ENCODE measurements at places on chromosomes 13 and 19.

DNA sequence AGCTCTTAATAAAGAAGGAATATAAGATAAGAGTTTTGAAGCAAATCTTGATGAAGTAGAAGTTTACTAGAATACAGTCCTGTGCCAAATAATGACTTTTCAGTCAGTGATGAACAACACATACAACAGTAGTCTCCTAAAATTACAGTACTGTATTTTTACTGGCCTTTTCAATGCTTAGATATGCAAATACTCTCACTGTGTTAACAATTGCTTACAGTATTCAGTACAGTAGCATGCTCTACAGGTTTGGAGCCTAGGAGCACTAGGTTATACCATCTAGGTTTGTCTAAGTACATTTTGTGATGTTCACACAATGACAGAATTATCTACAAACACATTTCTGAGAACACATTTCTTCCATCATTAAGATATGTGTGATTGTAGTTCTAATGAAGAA, 316.7 kb upstream of the KLHL1 start:
- no peak for DNase-seq

- DNase-seq: no peak
Observed at GRCh38 chr19:38709671-38710415, 34.4 kb downstream of the CAPN12 start.

DNA sequence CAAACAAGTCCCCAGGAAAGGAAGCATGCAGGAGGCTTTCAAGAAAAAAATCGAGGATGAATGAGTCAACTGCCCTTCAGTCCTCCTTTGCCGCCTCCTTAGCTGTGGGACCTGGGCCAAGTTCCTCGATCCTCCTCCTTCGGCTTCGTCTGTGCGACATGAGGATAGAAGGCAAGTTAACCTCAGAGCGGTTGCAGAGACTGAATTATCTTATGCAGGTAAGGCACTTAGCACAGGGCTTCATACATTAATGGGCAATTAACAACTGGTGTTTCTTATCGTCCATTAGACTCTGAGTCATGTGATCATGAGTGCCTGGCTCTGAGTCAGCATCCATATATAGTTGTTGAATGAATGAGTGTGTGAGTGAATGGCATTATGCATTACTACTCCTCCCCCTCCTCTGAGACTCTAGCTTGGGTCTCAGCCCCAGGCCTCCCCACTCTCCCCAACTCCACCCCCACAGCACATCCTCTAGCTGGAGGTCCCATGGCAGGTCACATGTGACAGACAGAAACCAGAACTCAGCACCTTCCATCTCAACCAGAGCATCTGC, 1.6 kb upstream of the TTC9B start:
- DNase-seq: peak; percentile 59

GRCh38 chr19:37947778-37948177, 40.8 kb downstream of the SIPA1L3 start:
- DNase-seq: no peak

- no peak for DNase-seq
Observed at GRCh38 chr19:5132206-5132560, 163.3 kb downstream of the KDM4B start.

DNA sequence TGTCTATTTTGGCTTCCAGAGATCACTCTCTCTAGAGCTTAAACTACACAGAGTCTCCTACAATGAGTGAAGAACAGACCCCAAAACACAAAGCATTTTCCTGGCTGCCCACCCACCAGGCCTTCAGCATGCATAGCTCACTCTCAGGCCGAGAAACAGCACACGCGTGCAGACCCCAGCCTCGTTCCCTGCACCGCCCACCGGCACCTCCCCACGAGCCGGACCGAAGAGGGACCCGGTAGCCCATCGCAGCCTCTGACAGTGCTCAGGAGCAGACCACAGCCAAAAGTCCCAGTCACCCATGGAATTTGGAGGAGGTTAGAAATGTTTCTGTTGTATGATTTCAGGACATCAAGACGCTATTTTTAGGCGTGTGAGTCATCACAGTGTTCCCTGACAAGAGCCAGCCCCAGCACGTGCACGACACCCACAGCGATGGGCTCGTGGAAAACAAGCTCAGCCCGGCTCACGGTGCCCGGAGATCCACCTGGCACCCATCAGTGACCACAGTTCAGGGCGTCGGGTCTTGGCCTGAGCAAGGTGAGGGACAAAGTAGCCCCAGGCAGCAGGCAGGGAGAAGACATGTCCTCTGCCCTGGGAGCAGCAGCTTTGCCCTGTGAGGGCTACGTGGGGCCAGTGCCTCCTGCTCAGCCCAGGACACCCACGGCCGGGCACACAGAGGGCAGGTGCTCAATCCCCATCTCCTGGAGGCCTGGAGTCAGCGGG, 50.1 kb upstream of the SPACA7 start:
- DNase-seq: no peak

DNA sequence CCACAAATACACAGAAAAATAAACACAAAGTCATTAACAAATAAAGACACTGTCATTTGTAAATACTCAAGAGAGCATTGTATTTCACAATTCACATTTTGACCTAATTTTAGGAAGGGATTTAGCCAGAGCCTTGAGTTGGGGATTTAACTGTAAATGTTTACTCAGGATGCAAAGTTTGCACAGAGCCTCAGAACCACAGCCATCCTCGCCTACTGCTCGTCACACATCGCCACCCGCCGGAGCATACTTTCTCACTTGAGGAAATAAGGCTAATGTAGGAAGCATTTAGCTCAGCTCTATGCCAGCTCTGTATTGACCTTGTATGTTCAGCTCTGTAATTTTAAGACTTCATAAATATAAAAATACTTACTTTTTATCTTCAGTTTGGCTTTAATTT, 442.7 kb downstream of the OXGR1 start:
- DNase-seq: peak; percentile 17

DNA sequence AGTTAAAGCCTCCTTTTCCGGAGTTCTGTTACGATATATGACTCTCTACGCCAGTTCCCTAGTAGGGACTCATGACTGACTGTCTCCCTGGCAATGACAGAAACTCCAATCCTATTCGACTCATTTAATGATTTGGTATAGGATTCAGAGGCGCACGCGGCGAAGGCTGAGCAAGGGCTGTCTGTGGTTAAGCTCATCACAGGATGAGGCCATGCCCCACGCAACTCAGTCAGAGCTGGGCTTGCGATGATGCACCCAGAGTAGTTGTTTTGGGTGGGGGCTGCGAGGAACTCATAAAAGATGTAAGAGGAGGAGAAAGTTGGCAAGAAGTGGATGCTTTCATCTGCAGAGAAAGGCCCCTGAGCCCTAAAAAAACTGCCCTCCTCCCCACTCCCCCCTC, 468 bp upstream of the SERTM1 start:
- no peak for DNase-seq

GRCh38 chr19:17406887-17407196, 1.4 kb upstream of the BST2 start:
- no peak for DNase-seq

DNA sequence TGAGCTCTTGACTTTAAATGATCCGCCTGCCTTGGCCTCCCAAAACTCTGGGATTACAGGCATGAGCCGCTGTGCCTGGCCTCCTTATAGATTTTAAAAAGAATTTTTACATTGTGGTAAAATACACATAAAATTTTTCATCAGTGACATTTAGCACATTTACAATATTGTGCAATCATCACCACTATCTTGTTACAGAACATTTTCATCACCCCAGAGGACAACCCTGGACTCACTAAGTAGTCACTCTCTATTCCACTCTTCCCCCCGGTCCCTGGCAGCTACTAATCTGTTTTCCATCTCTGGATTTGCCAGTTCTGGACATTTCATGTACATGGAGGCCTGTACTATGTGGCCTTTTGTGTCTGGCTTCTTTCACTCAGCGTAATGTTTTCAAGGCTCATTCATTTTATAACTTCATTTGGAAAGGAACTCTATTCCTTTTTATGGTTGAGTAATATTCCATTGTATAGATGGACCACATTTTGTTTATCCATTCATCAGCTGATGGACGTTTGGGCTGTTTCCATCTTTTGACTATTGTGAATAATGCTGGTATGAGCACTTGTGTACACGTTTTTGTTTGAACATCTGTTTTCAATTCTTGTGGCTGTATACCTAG, 19.9 kb downstream of the MEGF8 start:
- no peak for DNase-seq

GRCh38 chr13:94390881-94391280, 88.6 kb downstream of the DCT start:
- no peak for DNase-seq

- DNase-seq: peak; percentile 60
Observed at GRCh38 chr13:41312176-41312500, 1.1 kb downstream of the NAA16 start.

GRCh38 chr13:93233997-93234416, 7.4 kb downstream of the GPC6 start:
- DNase-seq: no peak

GRCh38 chr13:28544026-28544425, 49.1 kb upstream of the FLT1 start:
- peak; percentile 61 for DNase-seq

DNA sequence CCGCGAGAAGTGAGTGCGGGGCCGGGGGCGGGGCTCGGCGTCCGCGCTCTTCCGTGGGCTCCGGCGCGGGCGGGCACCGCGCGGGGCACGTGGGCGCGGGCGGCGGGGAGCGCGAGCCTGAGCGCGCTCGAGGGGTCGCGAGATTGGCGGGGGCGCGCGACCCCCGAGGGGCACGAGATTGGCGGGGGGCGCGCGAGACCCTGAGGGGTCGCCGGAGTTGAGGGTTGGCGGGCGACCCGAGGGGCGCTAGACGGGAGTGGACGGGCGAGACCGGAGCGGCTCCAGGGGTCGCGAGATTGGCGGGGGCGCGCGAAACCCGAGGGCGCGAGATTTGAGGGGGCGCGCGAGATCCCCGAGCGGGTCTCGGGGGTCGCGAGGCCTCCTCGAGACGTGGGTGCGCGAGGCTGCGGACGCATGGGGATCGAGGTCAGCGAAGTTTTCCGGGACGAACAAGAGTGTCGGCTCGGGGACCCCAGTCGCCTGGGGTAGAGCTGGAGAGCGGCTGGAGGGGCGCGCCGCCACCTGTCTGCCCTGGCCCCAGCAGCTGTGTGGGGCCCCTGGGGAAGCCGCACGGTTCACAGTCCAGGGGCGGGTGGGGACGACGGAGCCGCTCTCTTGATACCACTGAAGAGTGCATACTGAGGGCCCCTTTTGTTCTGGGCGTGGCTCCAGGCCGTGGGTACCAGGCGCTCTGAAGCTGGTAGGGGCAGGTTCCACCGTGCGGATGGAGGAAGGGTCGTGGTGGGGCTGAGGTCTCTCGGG, 682 bp downstream of the SSBP4 start:
- DNase-seq: peak; percentile 64

DNA sequence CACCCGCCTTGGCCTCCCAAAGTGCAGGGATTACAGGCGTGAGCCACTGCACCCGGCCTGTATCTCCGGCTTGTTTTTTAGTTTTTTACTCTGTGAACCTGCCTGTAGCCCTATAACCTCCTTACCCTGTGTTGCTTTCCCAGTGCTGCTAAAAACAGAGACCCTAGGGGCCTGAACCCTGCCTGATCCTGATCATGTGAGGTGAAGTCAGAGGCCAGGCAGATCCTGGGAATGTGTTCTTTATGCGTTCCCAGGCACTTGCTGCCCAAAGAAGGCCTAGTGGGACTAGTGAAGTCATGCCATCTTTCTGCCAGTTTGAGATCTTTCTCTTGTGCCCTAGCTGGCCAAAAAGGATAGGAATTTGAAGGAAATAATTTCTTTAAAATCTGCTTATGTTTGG, 4.6 kb downstream of the UBA2 start:
- no peak for DNase-seq

DNA sequence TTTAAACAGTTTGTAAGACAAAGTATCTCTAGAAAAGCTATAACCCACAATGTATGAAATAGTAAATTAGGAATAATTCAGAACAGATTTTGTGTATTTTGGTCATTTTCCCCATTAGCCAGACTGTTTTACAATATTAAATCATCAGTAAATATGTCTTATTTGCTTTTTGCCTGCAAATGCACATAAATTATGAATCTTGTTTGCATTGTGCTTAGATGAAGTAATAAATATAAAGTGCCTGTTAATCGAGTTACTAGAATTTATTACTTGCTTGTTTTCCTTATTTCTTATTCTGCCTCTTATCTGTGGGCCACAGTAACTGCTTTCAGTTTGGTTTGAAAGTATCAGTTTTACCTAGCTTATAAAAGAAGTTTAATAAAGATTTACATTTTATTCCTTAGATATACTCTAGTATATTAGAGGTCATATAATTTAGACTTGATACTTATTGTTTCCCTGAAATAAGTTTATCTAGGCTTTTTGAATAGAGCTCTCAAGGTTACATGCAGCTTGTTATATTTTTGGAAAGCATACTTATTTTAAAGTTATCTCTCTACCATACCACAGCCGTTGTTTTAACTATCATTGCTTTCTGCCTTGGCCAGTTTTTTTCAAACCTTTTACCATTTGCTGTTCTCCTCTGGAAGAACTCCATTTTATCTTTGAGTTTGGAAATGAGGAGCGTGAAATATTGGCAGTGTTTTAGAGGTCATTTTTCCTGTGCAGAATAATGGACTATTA, 238.0 kb downstream of the NBEA start:
- no peak for DNase-seq

GRCh38 chr19:6450166-6450565, 9.4 kb downstream of the SLC25A23 start:
- DNase-seq: no peak

GRCh38 chr19:40143612-40144011, 47.6 kb upstream of the MAP3K10 start:
- DNase-seq: no peak

DNA sequence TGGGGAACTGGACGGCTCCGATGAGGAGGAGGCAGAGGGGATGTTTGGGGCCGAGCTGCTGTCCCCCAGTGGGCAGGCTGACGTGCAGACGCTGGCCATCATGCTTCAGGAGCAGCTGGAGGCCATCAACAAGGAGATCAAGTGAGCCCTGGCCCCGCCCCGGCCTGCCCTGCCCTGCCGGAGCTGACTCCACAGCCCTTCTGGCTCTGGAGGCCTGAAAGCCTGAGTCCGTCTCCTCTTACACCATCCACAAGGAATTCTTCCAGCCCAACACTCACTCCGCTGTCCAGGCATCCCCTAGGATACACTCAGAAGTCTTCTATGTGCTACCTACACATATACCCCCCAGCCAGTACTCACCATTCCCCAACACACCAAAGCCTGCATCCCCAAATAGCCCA, 17.4 kb downstream of the PPFIA3 start:
- no peak for DNase-seq

DNA sequence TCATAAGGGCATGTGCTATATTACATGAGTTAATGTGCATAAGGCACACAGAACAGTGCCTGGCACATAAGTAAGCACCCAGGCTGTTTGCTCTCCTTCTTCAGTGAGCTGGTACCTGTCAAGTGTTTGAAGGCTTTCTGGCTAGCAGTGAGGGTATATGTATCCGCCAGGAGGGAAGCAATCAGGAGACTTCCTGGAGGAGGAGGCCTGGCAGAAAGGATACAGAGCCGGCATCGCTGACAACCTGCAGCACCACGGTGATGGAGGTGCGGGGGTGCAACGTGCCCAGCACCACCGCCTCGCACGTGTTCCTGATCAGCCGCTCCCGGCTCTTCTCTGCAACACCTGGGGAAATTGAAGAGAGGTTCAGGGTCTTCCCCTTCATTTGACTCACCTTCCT, 5.5 kb downstream of the EXOSC5 start:
- DNase-seq: no peak

GRCh38 chr13:105607016-105607415, 928.4 kb downstream of the EFNB2 start:
- DNase-seq: no peak

- DNase-seq: no peak
Observed at GRCh38 chr13:105665284-105665683, 870.2 kb downstream of the EFNB2 start.

GRCh38 chr13:43325636-43326035, 302.2 kb downstream of the DNAJC15 start:
- DNase-seq: no peak

GRCh38 chr13:50991579-50992521, 82.3 kb downstream of the RNASEH2B start:
- DNase-seq: no peak

All from MG63 (cell line).